ENCODE measurements at places on chromosomes 1 and 21.

- DNase-seq = peak; percentile 80
Observed at GRCh38 chr1:34786521-34787325, 5.7 kb downstream of the GJB3 start.

- no peak for DNase-seq
Observed at GRCh38 chr1:184965944-184966860, 8.1 kb downstream of the NIBAN1 start.

DNA sequence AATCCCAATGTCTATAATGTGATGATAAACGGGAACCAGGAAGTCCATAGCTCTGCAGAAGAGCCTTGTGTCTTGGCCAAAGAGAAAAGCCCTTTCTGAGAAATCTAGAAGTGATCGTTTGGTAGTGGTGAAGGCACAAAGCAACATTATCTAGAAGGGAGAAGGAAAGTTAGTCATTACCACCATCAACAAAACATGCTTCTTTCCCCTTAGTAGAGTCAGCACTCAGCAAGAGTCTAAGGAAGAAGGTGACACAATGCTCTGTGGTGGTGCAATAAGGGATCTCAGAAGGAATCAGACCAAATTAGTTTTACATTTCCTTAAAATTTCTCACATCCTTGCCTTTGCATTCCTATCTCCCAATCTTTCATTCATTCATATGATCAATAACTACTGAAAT, 134.4 kb upstream of the PRDX6 start:
- no peak for DNase-seq

- no peak for DNase-seq
Observed at GRCh38 chr1:203521074-203521794, 27.3 kb downstream of the OPTC start.

GRCh38 chr1:211613951-211614350, 35.0 kb upstream of the SLC30A1 start:
- DNase-seq = no peak

GRCh38 chr1:10606064-10606463, 131.3 kb downstream of the PEX14 start:
- DNase-seq = peak; percentile 76

DNA sequence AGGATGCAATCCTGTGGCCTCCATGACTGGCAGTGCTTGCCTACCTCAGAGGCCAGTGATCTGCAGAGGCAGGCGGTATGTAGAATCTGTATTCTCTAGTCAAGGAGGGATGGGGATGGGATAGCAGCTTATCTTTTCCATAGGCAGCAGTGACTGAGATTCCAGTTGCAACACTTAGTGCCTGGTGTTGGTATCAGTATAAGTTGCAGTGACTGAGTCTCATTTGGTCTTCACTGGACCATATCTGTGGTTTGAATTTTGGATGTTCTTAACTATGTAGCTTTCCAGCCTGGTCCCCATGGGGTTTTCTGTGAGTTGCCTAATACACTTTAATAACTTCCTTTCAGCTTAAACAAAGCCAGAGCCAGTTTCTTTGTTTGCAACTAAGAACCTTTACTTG, 16.5 kb downstream of the DYRK1A start:
- DNase-seq = no peak

DNA sequence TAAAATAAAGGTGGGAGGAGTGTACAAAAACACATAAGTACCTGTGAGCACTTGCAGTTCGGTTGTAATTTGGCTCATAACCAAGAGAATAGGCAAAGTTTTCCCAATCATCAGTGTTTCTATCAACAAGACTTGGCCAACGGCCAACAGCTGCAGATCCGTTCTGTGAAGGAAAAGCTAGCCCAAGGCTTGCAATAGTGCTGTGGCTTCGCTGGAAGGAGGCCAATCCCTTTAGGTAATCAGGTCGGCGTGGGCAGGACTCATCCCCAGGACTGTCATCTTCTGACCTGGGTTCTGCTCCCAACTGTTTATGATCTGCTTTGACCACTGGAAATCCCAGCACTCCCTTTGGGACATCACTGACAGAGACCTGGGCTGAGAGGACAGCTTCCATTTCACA, 107.8 kb downstream of the LYST start:
- no peak for DNase-seq

GRCh38 chr1:225847610-225848009, 34.6 kb downstream of the TMEM63A start:
- no peak for DNase-seq

DNA sequence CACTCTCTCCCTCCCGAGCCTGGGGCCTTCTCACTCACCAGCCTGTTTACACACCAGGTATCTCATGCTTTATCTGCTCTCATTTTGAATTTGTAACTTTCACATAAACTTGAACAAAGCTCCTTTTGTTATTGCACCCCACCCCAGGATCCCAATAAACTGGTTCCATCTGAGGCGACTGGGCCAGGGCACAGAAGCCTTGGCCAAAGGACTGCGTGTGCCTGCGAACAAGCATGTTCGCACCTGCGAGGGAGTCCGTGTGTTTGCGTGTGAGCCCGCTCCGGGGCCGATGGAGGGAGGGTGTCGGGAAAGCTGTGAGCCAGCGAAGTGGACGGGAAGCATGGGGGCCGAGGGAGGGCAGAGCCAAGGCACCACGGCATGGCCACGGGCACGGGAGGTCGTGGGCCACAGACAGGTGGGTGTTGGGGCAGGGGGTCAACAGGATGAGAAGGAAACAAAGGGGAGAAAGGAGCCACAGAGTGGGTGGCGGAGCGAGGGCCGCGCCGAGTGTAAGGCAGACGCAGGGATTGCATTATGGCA, 98.8 kb downstream of the CASZ1 start:
- no peak for DNase-seq

GRCh38 chr1:93051961-93052360, 27.1 kb upstream of the MTF2 start:
- no peak for DNase-seq

DNA sequence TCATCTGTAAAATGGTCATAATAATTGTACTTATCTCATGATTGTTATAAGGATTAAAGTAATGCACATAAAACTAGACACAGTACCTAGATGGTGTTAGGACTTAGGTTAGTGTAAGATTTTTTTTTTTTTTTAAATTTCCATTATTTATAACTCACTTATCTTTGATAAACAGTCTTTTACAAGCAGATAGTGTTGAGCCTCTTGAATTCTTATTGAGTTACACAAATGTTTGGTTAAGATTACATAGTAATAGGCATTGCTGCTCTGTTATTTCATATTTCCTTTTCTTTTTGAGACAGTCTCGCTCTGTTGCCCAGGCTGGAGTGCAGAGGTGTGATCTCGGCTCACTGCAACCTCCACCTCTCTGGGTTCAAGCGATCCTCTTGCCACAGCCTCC, 15.4 kb downstream of the MRPS6 start:
- DNase-seq = no peak
